ENCODE measurements at places on chromosomes 5 and 9.

- DNase-seq, result no peak
These were observed 25.6 kb downstream of the BTF3 start for GRCh38 chr5:73523861-73524260.

DNA sequence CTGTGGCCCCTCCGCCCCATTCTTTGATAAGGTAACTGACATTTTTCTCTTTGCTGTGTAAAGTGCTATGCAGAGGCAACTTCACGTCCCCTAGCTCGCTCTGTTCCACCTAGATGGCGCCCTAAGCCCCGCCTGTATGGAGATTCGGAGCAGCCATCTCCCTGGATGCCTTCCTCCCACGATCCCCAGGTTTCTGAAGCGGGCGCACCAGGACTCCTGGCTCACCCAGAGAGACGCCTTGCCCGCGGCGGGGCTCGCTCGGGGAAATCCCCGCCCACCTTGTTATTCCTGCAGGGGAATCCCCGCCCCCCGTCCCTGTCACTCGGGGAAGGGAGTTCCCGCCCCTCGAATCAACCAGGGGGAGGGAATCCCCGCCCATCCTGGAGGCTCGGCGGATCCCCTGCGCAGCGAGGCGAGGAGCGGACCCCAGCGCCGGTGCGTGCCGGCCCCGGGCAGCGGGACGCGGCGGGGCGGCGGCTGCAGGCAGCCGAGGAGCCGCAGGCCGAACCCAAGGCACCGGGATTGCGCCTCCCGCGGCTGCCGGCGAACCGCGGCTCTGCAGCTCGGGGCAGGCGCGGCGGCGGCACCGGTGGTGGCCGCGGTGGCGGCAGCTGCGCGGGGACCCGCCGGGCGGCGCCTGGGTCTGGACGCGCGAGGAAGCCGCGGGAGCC lies at the start of gene PDZD2:
TSS of gene PDZD2 (plus strand) at position 384 of the 671 bp plus-strand sequence.
- DNase-seq, result peak; percentile 46

- DNase-seq, result no peak
These were observed 39.5 kb downstream of the SNCAIP start for GRCh38 chr5:122351416-122352157.

GRCh38 chr9:77018969-77019235 lies 553 bp upstream of the FOXB2 start:
- DNase-seq, result no peak

GRCh38 chr9:72952914-72953313 lies at the start of gene ALDH1A1:
ALDH1A1 (minus strand) TSS chr9:72953053; CDS start chr9:72953000, 53 bp downstream.
- DNase-seq, result no peak

GRCh38 chr5:73365990-73366667 lies 82.4 kb downstream of the FOXD1 start:
- DNase-seq, result no peak

GRCh38 chr9:93477397-93477796 lies 24.0 kb upstream of the FAM120AOS start:
- no peak for DNase-seq

DNA sequence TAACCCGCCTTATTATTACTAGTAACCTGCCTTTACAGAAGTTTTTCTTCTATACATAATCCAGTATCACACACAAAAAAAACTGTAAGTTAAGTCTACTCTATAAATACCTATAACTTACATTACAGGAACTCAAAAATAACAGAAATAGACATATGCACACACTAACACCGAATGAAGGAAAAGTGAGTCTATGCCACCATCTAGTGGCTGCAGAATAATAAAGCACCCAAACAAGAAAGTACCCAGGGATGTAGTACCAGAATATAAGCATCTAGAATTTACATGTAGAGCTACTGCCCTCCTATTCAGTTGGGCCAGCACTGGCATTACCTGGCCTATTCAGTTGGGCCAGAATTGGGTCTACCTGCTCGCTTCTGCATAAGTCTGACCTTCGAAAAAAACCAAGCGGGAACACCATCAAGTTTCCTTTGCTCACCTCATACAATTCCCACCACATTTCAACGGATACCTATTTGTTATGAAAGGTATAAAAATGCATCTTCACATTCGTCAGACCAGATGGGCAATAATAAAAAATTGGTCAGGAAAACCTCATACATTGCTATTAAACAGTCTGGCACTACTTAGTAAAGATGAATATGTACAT lies 4.0 kb upstream of the NIPSNAP3A start:
- DNase-seq, result no peak

DNA sequence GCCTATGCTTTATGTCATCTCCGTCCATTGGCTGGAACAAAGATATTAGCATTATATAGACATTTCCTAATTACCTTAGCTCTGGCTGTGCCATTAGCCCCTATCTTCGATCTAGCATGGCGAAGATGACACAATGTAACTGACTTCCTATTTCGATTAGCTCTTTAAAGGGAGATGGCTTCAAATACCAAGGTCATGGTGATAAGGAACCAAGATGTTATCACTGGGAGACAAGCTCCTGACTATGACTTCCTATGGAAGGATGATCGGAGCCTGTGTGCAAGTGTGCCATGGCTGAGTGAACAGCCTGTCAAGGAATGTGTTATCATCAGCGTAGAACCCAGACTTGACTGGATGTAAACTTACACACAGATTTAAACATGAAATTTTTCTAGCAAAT lies 602.1 kb downstream of the PSAT1 start:
- DNase-seq, result no peak

- DNase-seq, result no peak
These were observed 4.3 kb downstream of the ERAP2 start for GRCh38 chr5:96880444-96881164.

DNA sequence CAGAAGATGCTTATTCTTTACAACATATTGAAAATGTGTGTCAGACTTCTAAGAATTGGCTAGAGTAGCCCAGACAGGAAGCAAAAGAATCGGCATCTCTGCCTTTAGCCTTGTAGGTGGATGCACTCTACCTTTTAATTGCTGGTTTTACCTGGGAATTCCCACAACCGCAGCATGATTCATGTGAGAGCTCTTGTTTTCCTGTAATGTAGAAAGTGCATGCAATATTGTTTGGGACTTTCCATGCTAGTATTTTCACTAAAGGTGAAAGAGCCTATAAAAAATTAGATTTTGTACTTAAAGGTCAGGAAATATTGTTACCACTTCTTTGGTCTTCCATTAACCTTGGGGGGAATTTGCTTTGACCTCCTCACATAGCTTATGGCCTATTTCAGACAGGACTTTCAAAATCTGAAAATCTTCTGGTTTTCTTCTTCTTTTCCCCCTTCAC lies 89.8 kb downstream of the NTRK2 start:
- DNase-seq, result no peak

DNA sequence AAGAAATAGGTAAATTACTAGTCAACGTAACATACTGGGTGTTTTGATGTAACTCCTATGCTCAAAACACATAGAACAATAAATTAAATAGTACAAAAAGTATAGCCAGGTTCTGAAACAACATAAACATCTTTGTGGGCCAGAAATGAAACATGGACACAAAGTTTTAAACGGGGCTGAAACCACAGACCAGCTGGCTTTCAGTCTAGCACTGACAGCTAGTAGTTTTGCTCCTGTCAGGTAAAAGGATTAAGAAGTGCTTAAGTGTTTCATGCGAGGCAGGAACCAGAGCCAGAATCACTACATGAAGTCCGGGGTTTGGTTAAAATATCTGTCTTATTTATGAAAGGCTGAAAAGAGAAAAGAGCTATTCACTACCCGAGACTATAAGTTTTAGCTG lies 19.5 kb downstream of the DCAF10 start:
- DNase-seq, result no peak

DNA sequence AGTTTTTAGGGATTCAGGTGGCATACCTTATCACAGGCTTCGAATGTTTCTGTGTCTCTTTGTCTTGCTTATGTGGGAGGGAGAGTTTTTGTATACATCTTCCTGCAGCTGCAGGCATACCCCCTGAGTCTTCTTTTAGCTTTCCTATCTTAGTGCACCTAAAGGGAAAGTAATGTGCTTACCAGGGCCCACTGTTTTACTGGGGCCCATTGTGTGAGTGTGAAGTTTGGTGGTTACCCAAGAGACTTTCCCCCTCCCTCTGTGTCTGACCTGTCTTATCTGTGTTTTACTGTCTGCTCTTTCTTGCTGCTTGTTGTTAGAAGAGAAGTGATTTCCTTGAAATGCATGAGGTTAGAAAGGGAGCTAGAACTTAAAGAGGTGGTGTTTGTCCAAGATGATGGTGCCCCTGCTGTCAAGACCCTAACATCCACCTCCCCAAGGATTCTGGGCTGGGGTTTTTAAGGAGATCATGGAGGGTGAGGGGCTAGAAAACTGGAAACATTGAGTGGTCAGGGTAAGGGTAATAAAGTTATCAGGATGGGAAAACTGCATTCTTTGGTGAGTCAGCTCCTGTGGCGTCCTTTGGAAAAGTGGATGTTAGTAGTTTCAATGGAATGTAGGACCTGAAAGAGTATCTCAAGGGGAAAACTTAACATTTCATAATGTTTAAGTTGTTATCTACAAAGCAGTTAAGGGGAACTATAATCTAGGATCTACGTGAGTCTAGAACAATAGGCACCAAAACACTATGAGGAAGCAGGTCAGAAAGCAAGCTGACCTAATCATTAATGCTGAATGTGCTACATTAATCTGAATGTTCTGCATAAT lies 583.5 kb upstream of the TUSC1 start:
- no peak for DNase-seq

DNA sequence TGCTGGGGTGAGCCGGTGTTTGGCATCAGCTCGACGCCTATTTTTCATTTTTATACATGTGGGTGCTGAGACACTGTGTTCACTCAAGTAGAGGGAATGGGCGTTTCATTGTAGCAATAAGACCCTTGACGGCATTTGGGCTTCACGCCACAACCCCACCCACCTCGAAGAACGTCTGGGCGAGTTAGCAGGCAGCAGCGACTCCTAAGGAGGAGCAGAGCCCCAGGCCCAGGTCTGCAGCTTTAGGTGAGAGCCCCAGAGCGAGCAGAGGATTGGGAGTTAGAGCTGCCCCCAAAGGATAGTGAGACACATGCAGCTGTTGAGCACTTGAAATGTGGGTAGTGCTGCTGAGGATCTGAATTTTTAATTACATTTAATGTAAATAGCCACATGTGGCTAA lies 1.6 kb upstream of the ZFP62 start:
- DNase-seq, result no peak

- no peak for DNase-seq
These were observed 85.7 kb downstream of the LMX1B start for GRCh38 chr9:126699401-126699881.

GRCh38 chr5:33903118-33903517 lies 11.3 kb upstream of the ADAMTS12 start:
- DNase-seq, result no peak

DNA sequence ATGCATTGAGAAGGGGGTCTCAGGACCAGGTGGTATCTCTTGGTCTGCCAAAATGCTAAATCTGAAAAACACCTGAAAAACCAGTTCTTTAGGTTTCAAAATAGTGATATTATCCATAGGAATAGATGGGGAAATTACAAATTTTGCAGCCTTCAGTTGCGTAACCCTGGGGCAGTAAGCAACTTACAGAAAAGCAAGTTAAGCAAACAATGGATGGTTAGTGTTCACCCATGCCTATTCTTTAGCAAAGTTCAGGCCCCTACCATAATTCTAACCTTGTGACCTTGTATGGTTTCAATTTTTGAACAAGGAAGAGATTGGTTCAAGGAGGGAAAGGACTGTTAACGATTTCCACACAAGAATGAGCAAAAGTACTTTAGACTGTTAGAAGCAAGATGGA lies 24.5 kb downstream of the GLRX start:
- DNase-seq, result no peak

DNA sequence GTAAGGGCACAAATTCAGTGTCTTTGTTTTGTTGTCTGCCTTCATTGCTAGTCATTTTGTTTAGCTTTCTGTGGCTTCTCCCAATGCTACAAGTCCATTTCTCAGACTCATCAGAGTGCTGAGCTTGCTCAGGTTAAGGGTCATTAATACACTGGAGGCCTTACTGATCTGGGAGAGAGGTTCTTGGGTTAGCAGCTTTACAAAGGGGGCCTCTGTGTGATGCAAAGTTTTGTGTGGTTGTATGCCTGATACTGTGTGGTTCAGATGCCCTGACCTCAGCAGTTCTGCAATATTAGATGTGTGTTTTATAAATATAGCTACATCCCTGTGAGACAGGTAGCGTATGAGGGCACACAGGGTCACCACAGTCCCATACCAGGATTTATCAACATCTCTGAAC lies 34.8 kb upstream of the SMARCA2 start:
- DNase-seq, result no peak

- DNase-seq, result no peak
These were observed 8.4 kb downstream of the LHX2 start for GRCh38 chr9:124019771-124020519.

GRCh38 chr5:170861917-170862766 lies at the start of gene RANBP17:
RANBP17 (plus strand) TSS chr5:170862018.
- no peak for DNase-seq

DNA sequence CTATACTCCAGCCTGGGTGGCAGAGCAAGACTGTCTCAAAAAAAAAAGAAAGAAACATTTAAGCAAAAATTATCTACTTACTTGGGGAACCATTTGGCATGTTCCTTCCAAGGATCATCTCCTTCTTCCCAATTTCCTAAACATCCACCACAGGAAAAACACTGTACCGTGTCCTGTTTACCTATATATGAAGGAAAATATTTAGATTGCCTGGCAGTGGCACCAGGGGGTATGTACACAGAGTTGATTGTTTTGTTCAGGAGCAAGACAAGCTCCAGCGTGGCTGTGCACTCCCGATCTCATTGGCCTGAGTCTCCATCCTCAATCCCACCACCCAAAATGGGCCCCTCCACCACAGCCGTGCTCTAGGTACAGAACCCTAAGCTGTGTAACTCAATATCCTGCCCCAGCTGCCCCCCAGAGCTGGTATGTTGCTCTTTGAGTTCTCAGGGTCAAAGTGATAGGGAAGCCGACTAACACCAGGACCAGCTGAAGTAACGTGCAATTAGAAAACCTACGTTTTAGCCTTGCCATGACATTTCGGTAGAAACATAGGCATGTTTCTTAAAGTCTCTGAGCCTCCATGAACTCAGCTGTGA lies 13.8 kb downstream of the NAIP start:
- DNase-seq, result no peak

- no peak for DNase-seq
These were observed 28.3 kb upstream of the NIPAL4 start for GRCh38 chr5:157431544-157432200.

DNA sequence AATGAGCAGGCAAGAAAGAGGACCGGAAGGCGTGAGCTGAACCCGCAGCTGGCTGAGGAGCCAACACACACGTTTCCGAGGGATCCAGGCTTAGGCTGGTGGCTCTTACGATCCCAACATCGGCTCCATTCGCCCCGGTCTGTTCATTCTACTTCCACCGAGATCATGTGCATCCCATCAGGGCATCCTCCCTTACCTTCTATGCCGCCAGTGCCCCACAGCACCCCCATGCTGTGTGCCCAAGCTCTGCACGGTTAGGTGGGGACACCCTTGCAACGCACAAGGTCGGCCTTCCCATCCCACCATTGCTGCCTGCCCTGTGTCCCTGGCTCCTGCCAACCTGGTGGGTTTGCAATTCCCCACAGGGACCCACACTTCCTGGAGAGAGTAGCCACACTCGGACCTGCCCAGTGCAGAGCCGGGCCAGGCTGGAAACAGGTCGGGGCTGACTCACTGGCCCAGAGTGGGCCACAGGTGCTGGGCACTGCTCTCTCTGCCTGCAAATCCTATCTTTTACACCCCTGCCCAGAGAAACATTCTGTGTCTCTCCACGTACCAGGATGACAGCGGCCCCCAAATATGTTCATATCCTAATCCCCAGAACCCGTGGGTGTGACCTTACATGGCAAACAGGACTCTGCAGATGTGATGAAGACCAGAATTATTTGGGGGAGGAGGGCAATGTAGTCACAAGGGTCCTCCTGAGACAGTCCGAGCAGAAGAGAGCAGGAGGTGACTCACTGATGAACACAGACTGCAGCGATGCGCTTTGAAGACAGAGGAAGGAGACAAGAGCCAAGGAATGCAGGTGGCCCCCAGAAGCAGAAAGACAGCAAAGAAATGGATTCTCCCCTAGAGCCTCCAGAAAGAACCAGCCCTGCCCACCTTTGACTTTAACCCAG lies 182.2 kb downstream of the AUH start:
- no peak for DNase-seq
